Aorta (tissue), 5 donors: ENCODE measurements at places on chromosomes 11 and 22.

- H3K4me1 ChIP-seq: no peaks in the 10 kb centered on the region
- H3K4me3 ChIP-seq: no peak overlapping the region
- H3K27ac ChIP-seq: no peak overlapping the region
- no peaks in the 10 kb centered on the region for H3K36me3 ChIP-seq
These were observed 30.9 kb upstream of the LRRC32 start for GRCh38 chr11:76701294-76702040.

DNA sequence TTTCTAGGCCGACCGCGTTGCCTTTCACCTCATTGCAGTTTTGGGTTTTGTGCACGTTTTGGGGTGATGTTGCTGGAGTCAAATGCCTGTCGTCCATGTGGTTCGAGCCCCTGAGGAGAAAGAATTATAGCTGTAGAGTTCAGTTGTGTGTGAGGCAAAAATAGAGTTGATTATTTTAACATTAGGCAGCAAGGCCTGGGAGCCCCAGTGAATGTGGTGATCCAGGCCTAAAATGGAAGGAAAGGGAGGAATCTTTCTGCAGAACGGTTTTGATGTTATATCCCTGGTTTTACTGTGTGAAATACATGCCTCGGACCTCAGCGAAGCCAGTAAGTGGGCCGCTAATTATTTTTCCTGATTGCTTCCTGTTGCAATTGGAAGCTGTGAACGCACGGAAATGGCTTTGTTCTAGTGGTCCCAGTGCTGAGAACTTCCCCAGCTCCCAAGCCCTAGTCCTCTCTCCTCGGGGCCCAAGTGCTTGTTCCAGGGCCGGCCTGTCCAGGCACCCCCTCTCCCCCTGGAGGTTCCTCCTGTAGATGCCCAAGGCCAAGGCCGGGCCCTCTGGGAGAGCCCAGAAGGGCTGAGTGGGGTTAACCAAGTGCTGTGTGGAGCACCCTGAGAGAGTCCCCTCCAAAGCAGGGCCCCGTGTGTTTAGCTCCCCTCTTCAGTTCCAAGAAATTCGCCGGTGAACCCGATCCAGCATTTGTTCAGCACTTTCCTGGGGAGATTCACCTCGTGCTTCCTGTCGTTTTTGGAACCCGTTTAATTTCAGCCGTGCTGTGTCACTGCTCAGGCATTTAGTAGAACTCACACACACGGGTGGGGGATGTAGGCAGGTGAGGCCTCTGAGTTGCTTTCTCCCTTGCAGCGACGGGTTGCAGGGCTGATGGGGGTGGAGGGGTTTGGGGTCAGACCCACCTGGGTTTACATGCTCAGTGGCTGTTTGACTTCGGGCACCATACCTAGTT lies 2.1 kb downstream of the LRP5 start:
- DNase-seq: no peak
- H3K36me3 ChIP-seq: no peaks in the 10 kb centered on the region
- H3K4me1 ChIP-seq: no peaks in the 10 kb centered on the region
- H3K27me3 ChIP-seq: no peaks in the 10 kb centered on the region
- peak overlapping the region; percentile 16 for H3K4me3 ChIP-seq
- H3K27ac ChIP-seq: peak overlapping the region; percentile 77

DNA sequence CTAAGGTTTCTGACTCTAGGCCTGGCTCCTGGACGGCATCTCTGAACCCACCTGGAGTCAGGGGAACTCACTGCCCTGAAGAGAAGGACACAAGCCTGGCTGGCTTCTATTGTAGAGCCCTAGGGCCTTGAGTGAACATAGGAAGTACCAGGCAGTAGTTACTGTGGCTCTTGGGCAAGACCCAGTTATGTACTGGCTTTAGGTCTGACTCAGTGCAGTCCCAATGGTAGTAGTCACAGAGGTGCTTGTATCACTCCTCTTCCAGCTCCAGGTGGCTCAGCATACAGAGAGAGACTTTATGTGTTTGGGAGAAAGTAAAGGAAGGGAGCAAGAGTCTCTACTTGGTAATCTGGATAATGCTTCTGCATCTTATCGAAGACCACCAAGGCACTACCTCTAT lies 13.9 kb upstream of the PAK1 start:
- H3K36me3 ChIP-seq: no peaks in the 10 kb centered on the region
- no peaks in the 10 kb centered on the region for H3K4me1 ChIP-seq
- no peaks in the 10 kb centered on the region for H3K27me3 ChIP-seq
- no peak overlapping the region for H3K27ac ChIP-seq

DNA sequence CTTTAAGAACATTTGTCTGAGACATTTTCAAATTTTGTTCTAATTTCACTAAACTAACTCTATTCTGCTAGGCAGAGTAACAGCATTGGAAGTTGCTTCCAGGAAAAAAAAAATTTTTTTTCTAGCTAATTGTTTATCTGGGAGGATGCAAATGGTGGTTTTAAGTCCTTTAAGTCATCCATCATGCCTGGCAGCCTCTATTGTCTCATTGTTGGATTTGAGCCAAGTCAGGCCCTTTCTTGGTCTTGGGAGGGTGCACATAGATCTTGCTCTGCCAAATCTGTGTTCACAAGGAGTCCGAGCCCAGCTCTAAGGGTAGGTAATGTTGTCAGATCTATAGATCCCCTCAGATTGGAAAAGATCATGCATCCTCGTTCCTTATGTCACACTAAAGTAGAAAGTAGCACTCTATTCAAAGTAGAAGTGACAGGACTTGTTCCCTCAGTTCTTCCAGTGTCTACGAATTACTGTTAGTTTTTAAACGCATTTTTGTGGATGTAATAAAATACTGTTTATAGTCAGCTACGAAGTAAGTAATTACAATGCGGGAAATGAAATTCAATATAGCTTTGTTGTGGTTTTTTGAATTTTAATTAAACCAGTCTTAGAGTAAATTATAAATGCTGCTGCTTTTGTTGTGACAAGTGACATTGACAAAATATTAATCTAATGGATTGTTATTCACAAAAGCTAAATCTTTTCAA lies 166.0 kb upstream of the RASSF10 start:
- H3K4me3 ChIP-seq: no peak overlapping the region
- no peaks in the 10 kb centered on the region for H3K27me3 ChIP-seq
- peaks cover 2% of the 10 kb centered on the region for H3K36me3 ChIP-seq
- no peak for DNase-seq
- peaks cover 4% of the 10 kb centered on the region for H3K4me1 ChIP-seq

GRCh38 chr11:30017445-30017895 lies 640 bp upstream of the KCNA4 start:
- no peaks in the 10 kb centered on the region for H3K4me1 ChIP-seq
- H3K4me3 ChIP-seq: no peak overlapping the region
- H3K36me3 ChIP-seq: no peaks in the 10 kb centered on the region
- no peak overlapping the region for H3K27ac ChIP-seq
- DNase-seq: no peak

GRCh38 chr22:49589301-49589700 lies 238.4 kb downstream of the BRD1 start:
- no peak for DNase-seq
- H3K36me3 ChIP-seq: no peaks in the 10 kb centered on the region
- H3K4me3 ChIP-seq: no peak overlapping the region
- H3K27me3 ChIP-seq: no peaks in the 10 kb centered on the region
- H3K27ac ChIP-seq: no peak overlapping the region
- no peaks in the 10 kb centered on the region for H3K4me1 ChIP-seq

DNA sequence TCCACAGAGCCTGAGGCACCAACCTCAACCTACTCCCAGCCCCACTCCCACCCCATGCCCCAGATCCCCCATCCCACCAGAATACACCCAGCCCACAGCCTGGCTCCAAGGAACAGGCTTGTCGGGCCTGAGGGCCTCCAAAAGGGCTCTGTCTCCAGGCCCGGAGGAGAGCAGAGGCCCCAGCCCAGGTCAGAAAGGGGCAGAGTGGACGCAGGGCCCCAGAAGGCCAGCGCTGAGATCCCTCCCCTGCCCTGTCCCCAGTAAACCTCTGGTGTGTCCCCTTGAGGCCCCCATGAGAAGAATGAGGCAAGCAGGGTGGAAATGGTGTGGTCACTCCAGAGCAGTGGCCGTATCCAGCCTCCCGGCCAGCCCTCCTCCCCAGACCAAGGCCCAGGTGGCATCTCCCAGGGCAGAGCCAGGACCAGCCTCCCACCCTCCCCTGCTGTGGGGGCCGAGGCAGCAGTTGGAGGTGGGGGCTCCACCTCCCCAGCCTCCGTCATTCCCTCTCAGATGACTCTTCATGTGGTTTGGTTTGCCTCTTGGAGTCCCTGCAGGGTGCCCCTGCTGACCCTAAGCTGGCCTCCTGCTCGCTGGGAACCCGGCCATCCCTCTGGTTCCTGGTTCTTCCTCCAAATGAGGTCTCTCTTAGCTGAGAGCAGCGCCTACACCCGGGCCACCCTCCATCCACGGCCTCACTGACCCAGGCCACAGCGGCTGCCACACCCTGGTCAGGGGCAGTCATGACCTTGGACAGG lies 195.0 kb downstream of the IGLL1 start:
- H3K27ac ChIP-seq: no peak overlapping the region
- no peaks in the 10 kb centered on the region for H3K36me3 ChIP-seq
- H3K4me3 ChIP-seq: no peak overlapping the region
- no peaks in the 10 kb centered on the region for H3K27me3 ChIP-seq
- H3K4me1 ChIP-seq: no peaks in the 10 kb centered on the region
- DNase-seq: peak; percentile 54

GRCh38 chr22:43891360-43892182 lies at the start of gene PNPLA5:
Gene PNPLA5, minus strand, starts transcription at chr22:43892013. Its CDS starts 133 bp downstream, at chr22:43891880.
- no peaks in the 10 kb centered on the region for H3K27me3 ChIP-seq
- H3K36me3 ChIP-seq: no peaks in the 10 kb centered on the region
- DNase-seq: peak; percentile 28

DNA sequence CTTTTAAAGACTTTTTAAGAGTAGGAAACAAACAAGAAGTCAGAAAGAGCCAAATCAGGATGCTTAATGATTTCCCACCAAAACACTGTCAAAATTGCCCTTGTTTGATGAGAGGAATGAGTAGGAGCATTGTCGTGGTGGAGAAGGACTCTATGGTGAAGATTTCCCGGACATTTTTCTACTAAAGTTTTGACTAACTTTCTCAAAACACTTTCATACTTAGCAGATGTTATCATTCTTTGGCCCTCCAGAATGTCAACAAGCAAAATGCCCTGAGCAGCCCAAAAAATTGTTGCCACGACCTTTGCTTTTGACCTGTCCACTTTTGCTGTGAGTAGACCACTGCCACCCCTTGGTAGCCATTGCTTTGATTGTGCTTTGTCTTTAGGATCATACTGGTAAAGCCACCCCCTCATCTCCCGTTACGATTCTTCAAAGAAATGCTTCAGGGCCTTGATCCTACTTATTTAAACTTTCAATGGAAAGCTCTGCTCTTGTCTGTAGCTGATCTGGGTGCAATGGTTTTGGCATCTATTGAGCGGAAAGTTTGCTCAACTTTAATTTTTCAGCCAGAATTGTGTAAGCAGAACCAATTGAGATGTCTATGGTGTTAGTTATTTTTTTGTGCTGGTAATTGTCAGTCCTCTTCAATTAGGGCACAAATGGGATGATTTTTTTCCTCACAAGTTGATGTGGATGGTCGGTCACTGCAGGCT lies 67.2 kb downstream of the ADM start:
- no peaks in the 10 kb centered on the region for H3K27me3 ChIP-seq
- DNase-seq: no peak
- no peak overlapping the region for H3K4me3 ChIP-seq
- H3K27ac ChIP-seq: no peak overlapping the region
- H3K36me3 ChIP-seq: no peaks in the 10 kb centered on the region

- H3K4me3 ChIP-seq: no peak overlapping the region
- H3K36me3 ChIP-seq: no peaks in the 10 kb centered on the region
- DNase-seq: no peak
- no peak overlapping the region for H3K27ac ChIP-seq
- H3K4me1 ChIP-seq: peaks cover 3% of the 10 kb centered on the region
These were observed 26.3 kb downstream of the PRCP start for GRCh38 chr11:82873919-82874333.

GRCh38 chr11:35944503-35945136 lies 758 bp downstream of the LDLRAD3 start:
- H3K4me1 ChIP-seq: no peaks in the 10 kb centered on the region
- H3K27me3 ChIP-seq: no peaks in the 10 kb centered on the region
- H3K36me3 ChIP-seq: no peaks in the 10 kb centered on the region
- no peak overlapping the region for H3K27ac ChIP-seq

DNA sequence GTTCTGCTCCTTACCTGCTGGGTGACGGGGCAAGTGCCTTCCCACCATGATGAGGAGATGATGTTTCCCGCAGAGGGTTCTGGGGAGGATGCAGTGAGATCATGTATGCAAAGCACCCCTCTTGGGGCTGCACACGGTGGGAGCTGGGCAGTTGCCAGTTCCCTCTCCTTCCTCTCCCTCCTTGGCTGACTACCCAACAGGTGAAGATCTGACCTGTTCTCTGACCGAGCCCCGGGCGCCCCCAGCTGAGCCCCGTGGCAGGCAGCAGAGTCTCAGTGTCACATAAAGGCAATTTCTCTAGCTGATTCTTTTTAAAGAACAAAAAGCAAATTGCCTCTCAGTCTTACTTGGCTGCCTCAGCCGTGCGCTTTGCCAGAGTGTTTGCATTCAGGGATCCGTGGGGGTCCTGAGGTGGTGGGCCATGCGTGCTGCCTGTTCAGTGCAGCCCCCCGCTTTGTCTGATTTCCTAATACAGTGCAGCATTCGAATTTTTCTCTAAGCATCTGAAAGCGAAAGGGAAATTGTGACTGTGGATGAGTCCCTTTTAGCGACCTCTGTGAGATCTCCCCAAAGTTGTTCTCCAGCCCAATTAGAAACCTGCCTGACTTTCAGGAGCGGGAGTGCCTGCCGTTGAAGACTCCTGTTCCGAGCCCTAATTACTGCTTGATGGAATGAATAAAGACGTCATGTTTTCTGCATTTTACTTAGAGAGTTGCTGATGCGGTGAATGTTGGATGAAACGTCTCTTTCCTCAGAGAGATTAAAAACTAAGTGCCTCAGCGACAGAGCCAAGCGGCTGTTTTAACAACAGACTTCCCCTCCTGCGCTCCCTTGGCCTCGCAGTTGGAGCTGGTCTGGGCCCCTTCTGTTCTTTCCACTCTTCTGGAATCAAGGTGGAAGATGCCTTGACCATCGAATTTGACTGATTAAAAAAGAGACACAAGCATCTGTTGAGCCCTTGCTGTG lies 86.0 kb downstream of the GRIK4 start:
- H3K27ac ChIP-seq: no peak overlapping the region
- H3K4me3 ChIP-seq: no peak overlapping the region
- H3K36me3 ChIP-seq: no peaks in the 10 kb centered on the region
- H3K27me3 ChIP-seq: no peaks in the 10 kb centered on the region
- no peaks in the 10 kb centered on the region for H3K4me1 ChIP-seq

DNA sequence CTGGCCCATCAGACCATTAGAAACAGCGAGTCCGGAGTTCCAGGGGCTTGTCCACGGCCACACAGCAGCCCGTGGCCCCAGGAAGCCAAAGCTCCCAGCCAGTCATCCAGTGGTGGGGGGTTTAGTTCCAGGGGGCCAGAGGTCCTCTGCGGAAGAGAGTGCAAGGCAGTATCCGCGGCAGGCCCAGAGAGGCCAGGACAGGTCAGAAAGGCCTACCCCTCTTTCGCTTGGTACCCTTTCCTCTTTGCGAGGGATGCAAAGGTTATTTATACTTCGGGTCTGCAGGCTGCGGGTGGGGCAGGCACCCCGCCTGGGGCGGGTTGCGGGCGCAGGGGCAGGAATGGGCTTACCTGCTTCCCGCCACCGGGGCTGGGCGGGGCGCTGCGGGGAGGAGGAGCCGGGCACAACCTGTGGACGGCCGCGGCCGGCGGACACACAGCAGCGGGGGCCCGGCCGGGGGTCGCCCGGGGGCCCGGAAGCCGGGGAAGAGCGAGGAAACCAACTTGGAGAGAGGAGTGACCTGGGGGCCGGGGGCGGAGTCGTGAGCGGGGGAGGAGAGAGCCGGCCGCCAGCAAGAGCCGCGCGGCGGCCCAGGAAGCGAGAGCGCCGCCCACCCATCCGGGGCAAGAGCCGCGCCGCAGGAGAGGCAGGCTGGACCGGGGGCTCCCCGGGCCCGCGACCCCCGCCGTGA lies at the start of gene SH3BP1:
TSS of gene SH3BP1 (plus strand) at position 600 of the 691 bp plus-strand sequence. CDS start 119 bp downstream, outside the sequence.
- no peaks in the 10 kb centered on the region for H3K27me3 ChIP-seq
- H3K4me3 ChIP-seq: no peak within 1 kb of the TSS
